HuH-7 (cell line): ENCODE measurements at places on chromosomes 3 and 15.

- no peak for DNase-seq
Measured at GRCh38 chr3:69776289-69776688, 37.0 kb downstream of the MITF start.

GRCh38 chr3:51691021-51691420 lies 15.8 kb upstream of the GRM2 start:
- DNase-seq, result no peak

GRCh38 chr3:59606638-59607266 lies 556.9 kb upstream of the CFAP20DC start:
- DNase-seq, result no peak

DNA sequence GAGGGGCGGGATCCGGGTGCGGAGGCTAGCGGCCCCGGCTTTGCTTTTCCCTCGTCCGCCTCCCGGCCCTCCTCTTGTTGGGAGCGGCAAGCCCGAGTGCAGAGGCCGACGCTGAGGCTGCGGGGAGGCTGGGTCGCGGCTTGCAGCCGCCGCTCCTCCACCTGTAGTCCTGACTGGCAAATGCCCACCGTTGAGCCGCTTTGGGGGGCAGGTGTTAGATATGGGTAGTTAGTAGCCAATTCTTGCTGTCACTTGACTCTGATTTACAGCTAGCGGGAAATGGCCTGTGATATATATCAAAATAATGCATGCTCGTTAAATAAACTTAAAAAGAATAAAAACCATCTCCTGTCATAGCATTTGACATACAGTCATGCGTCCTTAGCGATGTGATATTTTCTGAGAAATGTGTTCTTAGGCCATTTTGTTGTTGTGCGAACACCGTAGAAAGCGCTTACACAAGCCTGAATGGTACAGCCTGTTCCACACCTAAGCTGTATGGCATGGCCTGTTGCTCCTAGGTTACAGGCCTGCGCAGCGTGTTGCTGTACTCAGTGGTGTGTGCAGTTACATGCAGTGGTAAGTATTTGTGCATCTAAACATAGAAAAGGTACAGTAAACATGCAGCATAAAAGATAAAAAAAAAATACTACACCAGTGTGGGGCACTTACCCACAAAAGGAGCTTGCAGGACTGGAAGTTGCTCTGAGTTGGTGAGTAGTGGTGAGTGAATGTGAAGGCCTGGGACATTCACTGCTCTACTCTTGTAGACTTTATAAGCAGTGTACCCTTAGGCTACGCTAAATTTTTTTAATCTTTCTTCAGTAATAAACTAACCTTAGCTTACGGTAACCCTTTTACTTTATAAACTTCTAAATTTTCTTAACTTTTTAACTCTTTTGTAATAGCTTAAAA lies 873 bp downstream of the CAPN7 start:
- DNase-seq, result peak; percentile 61

- no peak for DNase-seq
Measured at GRCh38 chr3:77407441-77407840, 367.5 kb downstream of the ROBO2 start.

GRCh38 chr3:183188895-183189462 lies 26.4 kb upstream of the LAMP3 start:
- DNase-seq, result no peak

DNA sequence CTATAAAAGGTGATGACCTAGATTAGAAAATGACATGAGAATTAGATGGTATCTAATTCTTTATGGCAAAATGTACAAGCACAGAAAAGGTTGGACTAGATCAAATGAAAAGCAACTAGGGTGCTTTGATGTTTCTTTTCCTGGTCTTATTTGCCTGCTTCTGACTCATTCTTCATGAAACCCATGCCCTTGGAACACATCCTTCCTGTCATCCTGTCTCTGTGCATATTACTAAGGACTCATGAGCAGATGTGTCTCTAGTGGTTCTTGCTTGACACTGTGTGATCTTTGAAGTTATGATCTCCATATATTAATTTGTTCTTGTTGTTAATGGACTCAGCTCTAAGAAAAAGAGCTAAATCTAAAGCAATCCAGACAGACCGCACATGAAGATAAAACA lies 314.0 kb downstream of the ERC2 start:
- DNase-seq, result no peak

DNA sequence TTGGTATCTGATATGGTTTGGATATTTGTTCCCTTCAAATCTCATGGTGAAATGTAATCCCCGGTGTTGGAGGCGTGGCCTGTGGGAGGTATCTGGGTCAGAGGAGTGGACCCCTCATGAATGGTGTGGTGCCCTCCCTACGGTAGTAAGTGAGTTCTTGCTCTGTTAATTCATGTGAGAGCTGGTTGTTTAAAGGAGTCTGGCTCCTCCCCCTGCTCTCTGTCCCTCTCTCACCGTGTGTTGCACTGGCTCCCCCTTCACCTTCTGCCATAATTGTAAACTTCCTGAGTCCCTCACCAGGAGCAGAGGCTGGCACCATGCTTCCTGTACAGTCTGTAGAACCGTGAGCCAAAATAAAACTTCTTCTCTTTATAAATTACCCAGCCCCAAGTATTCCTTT lies 246.9 kb upstream of the AGTR1 start:
- DNase-seq, result no peak

- DNase-seq, result no peak
Measured at GRCh38 chr3:71584394-71585011, 975 bp upstream of the FOXP1 start.

DNA sequence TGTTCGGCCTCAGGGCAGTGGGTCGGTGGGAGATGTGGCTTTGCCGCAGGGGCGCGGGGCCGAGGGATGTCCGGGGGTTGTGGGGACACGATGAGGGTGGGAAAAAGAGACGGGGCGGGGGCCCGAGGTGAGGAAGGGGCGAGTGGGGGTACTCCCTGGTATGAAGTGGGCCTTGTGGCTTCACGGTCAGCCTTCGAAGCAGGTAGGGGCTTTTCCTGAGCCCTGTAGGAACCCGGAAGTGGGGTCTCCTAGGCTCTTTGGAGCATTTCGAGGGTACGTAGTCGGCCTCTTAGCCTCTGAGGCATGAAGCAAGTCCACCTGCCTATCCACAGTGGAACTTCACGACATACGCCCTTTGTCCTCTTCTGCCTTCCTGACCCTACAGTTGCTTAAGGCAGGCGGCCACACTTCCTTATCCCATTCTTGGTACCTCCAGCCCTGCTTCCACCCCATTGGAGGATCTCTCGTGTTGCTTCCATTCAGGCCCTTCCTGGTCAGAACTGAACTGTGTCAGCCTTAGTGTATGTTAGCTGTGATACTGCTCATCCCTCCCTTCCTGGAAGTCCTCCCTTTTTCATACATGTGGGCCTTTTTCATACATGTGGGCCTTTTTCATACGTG lies 389 bp downstream of the ARPC4 start:
- peak; percentile 43 for DNase-seq

GRCh38 chr3:14211621-14212020 lies 33.0 kb downstream of the LSM3 start:
- no peak for DNase-seq

- DNase-seq, result no peak
Measured at GRCh38 chr3:149608987-149609386, 48.8 kb downstream of the WWTR1 start.

GRCh38 chr3:9222049-9222448 lies 27.4 kb downstream of the SRGAP3 start:
- no peak for DNase-seq

DNA sequence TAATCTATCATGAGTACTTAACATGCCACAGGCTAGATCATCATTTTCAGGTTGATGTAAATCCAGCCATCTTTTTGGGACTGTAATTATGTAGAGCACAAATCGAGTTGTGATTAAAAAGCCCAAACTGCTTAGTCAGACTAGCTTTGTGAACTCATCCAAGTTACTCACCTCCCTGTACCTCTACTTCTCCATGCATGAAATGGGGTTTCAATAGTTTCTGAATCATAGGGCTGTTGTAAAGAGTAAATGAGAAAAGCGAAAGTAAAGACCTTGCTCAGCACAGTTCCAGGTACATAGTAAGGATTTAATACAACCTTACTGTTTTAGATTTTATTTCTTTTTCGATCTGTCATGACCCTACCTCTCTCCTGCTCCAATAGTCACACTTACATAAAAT lies 85.6 kb upstream of the GAP43 start:
- no peak for DNase-seq

DNA sequence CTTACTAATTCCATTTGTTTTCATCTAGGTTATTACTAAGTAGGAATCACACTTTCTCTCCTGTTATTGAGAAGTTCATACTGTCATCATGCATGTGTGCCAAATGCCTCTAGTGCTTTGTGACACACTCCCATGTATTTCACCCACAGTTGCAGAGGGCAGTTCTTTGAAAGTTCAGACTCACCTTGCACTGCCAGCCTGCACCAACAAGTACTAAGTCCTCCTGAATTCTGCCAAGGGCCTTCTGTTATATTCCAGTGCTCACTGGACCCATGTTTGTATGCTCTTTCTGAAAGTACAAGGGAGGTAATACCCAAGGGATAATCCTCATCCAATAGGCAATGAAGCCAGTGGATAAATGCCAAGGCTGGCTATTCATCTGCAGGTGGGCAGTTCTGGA lies 136.6 kb upstream of the ARPP21 start:
- no peak for DNase-seq

- no peak for DNase-seq
Measured at GRCh38 chr15:89119489-89120478, 31.5 kb downstream of the ABHD2 start.

GRCh38 chr3:128727485-128727884 lies 1.5 kb downstream of the RAB7A start:
- no peak for DNase-seq

DNA sequence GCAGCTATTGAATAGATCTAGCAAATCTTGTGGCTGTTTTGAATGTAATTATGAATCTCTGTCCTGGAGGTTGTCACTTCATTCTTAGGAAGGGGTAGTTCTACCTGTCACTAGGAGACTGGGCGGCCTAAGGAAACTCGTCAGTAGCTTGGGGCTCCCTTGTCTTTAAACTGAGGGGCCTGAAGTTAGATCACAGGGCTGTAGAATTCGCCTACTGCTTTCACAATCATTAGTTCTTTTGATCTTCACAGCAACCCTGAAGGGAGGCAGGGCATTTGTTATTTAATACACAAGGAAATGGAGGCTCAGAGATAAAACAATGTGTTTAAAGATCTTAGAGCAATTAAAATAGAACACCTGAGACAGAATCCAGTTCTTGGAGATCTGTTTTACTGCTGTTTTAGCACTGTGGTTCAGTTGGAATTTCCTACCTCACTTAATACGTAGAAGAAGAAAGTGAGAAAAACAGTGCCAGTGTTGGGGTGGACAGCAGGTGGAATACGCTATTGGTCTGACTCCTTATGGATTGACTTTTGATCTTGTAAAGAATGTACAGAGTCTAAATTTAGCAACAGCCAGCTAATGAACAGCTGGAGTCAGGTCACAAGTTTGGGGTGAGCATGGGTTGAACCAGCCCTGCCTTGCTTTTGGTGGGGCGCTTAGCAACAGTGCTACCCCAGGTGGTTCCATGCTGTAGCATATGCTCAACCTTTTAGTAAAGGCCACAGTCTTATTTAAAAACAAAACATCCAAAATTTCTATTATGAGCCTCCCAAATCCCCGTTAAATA lies 71.4 kb upstream of the BHLHE40 start:
- DNase-seq, result no peak

DNA sequence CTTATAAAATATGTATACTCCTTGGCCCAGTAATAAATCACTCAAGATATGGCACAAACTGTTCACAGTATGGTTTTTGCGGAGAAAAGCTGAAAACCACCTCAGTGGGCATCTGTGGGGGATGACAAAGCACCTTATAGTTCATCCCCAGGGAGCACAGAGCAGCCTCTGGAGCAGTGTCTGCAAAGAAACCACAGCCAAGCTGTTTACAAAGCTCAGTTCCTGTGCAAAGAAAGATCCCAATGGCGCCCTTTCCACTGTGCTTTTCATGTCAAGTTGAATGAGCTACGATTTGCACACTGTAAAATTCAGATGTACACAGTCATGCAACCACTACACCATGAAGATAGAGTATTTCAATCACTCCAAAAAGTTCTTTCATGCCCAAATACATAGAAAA lies 2.5 kb upstream of the EFCC1 start:
- no peak for DNase-seq

DNA sequence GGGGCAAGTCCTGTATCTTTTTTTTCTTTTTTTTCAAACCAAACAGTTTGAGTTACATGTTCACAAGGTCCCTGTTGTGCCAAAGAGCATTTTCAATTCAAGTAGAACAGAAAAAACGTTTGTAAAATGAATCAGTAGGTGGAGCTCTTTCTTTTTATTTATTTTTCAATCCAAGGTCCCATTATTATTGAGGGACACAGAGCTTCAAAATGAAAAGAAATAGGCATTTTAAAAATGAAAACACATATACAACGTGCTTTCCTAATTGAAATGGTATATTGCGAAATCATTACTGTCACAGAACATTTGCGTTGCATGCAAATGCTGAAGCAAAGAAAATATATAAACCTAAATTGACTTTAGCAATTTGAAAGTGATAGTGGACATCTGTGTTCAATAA lies 711.0 kb downstream of the MECOM start:
- no peak for DNase-seq

GRCh38 chr3:170811515-170811914 lies 58.5 kb downstream of the RPL22L1 start:
- DNase-seq, result no peak

- no peak for DNase-seq
Measured at GRCh38 chr15:34133511-34133910, 31.6 kb downstream of the PGBD4 start.

- no peak for DNase-seq
Measured at GRCh38 chr15:74785194-74786032, 3.5 kb downstream of the CSK start.

GRCh38 chr3:151796105-151796680 lies 17.7 kb upstream of the AADAC start:
- no peak for DNase-seq

GRCh38 chr3:28386049-28386448 lies 37.4 kb upstream of the AZI2 start:
- DNase-seq, result no peak

DNA sequence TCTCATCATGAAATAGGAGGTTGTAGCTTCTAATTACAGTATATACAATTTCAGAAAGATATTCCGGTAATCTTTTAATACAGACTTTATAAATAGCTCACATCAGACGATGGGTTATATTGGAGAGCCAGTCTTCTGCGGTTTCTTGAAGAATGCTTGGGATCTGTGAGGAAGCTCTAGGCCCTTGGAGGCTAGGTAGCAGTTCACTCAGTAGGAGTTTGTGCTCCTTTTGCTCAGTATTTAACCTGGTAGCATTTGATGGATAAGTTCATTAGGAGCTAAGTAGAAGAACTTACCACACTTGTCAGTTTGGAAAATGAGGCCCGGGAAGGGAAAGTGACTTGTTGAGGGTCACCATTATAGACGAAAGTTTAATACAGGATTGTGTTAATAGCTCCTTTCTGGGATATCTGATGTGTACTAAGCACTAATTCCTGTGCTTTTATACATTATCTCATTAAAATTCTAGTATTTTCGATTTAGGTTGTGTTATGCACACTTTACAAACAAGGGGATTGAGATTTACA lies 2.8 kb downstream of the FNDC3B start:
- DNase-seq, result no peak

- no peak for DNase-seq
Measured at GRCh38 chr3:25294169-25294805, 133.8 kb upstream of the RARB start.

DNA sequence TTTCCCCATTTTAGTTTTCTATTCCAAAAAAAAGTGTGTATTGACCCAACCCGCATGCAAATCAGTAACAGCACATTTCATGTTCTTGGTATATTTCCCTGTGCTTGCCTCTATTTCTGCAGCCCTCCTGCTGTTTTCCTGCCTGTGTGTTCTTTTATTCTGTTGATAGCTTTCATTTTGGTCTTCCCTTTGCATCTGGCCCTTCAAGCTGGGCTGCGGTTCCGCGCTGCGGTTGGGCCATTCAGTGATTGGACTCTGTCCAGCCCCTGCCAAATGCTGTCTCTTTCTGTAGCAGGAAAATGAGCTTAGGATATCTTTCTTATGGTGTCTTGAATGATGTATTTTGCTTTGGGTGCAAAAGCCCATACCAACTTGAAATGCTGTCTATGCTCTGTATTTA lies 49.9 kb downstream of the ZNF621 start:
- DNase-seq, result no peak
